Renal cortical epithelial cell (primary cell): ENCODE measurements at places on chromosomes 2 and 18. TPM values are rescaled to one million over a fixed set of nuclear protein-coding genes. Genes with fewer than 3 reads are reported as not detected.

Gene FAP
- 0.15 and 0.17 TPM in 2 replicates for total RNA-seq

Gene NCKAP5
- 0.55 and 0.69 TPM in 2 replicates for total RNA-seq

Gene WNT10A
- total RNA-seq = 13.5 and 21.5 TPM in 2 replicates

DNA sequence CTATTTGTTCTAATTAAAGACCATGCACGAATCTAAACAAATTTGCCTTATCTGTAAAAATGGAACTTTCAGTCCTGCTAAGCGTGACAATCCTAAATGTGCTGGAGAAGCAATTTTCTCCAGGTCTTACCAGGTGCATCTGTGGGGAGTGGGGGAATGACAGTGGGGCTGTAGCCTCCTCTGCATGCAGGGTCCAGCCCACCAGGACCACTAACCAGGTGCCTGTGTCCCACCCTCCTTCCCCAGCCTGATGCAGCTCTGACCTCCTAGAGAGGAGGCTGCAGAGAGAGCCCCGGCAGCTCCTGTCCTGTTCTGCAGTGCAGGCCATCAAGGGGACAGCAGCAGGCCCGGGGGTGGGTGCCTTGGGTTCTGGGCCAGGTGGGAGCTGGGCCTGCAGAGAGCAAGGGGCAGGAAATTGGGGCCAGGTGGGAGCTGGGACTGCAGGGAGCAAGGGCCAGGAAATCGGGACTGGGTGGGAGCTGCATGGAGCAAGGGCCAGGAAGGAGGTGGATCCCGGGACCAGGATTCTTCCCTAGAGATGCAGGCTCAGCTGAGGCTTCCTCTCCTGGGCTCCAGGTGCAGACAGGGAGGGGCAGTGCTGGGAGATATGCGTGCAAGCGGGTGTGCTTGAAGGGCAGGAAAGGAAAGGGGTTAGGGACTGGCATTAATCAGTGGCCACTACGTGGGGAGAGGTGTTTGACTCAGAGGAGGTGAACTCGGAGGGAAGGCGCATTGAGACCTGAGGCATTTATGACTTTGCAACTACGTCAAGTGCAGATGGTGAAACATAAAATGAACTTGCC, 185.3 kb downstream of the ANKRD30B start:
- DNase-seq = no peak

GRCh38 chr2:43133708-43134570, 92.5 kb downstream of the ZFP36L2 start:
- DNase-seq = no peak

Gene GFPT1
- 65.3 and 74.3 TPM in 2 replicates for total RNA-seq

DNA sequence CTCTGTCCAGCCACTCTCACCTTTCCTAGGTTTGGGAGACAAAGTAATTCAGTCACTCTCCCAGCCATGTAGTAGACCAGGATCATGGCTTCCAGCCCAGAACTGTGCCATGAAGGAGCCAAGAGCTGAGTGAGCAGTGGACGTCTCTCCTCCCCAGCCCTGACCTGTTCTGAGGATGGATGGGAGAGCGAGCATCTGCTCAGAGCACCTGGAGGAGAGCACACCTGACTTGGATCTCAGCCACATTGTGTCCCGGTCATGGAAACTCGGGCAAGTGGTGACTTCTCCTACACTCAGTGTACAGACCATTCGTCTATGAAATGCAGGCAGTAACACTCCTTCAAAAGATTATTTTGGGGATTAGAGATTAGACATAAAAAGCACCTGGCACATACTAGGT, 299.7 kb downstream of the TNS1 start:
- DNase-seq = no peak

Gene FOXD4L1
- total RNA-seq = 0.20 TPM in 1 of 2 replicates, not detected in the other

DNA sequence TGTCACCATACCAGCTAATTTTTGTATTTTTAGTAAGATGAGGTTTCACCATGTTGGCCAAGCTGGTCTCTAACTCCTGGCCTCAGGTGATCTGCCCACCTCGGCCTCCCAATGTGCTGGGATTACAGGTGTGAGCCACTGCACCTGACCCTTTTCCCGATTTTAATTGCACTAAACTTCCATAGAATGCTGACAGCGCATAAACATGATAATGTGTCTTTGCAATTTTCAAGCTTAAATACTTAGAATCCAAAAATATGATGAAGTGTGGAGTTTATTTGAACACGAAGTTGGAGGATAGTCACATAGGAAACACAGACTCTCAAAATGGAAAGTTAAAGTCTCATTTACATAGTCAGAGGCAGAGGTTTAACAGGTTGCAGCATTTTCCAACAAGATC, 138.6 kb downstream of the TPO start:
- DNase-seq = no peak

DNA sequence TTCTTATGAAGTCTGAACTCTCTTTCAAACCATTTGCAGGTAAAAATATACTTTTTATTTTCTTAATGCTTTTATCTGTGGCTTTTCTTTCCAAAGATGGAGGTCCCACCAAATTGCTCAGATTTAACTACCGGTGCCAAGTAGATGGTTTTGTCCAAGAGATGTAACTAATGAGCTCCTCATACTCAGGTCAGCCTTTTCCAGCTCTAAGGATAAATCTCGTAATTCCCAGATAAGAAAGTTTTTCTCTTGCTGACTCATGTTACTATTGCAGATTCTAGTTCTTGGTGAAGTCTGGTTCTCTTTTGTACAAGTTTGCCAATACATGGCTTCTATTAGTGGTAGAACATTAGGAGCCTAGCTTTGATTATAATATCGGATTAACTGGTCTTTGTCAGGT, 550.8 kb upstream of the ZNF804A start:
- DNase-seq = no peak

DNA sequence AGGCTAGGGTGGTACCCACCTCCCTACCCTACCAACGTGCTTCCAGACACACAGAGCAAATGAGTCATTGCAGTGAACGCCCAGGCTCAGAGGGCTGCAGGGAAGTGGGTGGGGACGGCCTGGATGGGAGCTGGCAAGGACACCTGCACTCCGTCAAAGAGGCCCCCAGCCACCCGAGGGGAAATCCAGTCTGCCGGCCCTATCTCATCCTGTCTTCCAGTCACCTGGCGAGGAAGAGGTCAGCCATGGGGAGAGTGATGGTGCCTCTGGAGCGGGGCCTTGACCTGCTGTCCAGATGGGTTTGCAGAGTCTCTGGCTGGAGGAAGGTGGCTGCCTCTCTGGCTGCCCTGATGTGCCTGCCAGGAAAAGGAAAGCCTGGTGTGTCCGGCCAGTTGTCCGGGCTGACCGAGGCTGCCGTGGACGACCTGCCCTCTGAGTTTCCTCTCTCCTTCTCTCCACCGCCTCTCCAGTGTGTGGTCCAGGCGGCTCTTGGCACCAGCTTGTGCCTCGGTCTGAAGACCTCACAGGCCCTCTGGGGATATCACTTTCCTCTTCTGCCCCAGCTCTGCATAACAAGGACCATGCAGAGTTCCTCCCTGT, 209.7 kb upstream of the COPS8 start:
- DNase-seq = no peak

Gene ZNF24
- 54.0 and 55.5 TPM in 2 replicates for total RNA-seq

Gene ICOS
- total RNA-seq = not detected in 2 replicates

Gene RBM44
- 0.30 and 0.35 TPM in 2 replicates for total RNA-seq

DNA sequence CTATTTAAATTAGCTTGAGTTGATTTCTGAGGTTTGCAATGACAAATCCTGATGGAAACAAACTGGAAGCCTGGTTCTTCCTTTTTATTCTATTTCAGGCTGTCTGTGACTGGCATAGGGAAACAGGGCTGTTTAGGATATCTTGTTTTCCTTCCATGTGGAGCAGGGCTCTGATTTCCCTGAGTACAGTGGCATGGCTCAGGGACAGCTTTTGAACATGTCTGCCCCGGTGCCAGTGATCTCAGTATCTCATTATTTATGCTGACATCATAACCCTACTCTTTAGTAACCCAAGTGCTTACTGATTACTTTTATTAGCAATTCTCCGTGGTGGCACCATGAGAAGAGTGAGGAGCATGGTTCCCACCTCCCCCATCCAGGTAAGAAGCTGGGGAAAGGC, 720.3 kb downstream of the GALR1 start:
- no peak for DNase-seq

Gene ZNF512
- 10.2 and 48.0 TPM in 2 replicates for total RNA-seq

- peak; percentile 85 for DNase-seq
These were observed 150.2 kb downstream of the NCKAP5 start for GRCh38 chr2:133418021-133418420.

- no peak for DNase-seq
These were observed 40.0 kb downstream of the LBH start for GRCh38 chr2:30271301-30271700.

DNA sequence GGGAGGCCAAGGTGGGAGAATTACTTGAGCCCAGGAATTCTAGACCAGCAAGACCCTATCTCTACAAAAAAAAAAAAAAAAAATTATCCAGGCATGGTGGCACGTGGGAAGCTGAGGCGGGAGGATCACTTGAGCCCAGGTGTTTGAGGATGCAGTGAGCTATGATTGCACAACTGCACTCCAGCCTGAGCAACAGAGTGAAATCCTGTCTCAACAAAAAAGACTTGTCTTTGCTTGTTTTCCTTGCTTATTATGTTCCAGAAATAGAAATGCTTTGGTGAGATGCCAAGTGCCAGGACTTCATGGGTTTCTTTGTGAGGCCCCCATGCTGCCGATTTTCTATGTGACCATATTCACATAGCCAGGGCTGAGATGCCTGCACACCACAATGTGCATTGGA, 9.0 kb downstream of the DCDC2C start:
- no peak for DNase-seq

GRCh38 chr2:239085201-239085992, 237.5 kb downstream of the TWIST2 start:
- no peak for DNase-seq

GRCh38 chr2:231600619-231601355, 8.1 kb downstream of the TEX44 start:
- no peak for DNase-seq

GRCh38 chr2:84173041-84173440, 286.0 kb downstream of the SUCLG1 start:
- no peak for DNase-seq

- DNase-seq = peak; percentile 12
These were observed 782 bp downstream of the COL6A3 start for GRCh38 chr2:237412988-237413776.

DNA sequence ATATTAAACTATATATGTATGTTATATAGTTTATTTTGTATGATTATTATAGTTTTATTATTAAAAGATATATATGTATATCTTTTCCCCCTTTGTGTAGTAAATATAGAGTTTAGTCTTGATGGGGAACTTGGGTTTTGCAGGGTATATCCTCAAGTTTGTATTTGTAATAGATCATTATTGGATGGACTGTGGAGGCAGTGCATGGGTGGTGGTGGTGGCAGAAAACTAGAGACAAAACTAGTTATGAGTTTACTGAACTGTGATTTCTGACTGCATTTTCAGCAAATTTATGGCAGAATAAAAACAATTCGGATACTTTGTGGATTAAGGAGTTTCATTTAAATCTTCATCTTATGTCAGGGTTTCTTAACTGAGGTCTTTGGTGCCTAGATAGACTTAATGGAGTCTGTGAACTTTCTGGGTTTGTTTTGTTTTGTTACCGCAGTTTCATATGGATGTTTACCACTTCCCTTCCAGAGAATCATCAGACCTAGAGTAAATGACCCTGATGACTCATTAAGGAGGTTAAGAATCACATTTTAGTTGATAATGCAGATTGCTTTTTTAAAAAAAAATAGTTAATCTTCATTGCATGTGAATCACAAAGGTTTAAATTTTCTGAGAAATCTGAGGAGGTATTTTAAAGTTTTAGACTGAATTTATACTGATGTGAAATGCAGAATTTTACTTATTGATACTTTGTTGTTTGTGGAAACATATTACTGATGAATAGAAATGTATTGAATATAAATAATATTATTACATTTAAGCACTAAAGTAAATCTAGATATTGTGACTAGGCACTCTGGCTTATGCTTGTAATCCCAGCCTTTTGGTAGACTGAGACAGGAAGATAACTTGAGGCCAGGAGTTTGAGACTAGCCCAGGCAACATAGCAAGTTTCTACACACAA, 14.5 kb downstream of the EPC2 start:
- peak; percentile 90 for DNase-seq

DNA sequence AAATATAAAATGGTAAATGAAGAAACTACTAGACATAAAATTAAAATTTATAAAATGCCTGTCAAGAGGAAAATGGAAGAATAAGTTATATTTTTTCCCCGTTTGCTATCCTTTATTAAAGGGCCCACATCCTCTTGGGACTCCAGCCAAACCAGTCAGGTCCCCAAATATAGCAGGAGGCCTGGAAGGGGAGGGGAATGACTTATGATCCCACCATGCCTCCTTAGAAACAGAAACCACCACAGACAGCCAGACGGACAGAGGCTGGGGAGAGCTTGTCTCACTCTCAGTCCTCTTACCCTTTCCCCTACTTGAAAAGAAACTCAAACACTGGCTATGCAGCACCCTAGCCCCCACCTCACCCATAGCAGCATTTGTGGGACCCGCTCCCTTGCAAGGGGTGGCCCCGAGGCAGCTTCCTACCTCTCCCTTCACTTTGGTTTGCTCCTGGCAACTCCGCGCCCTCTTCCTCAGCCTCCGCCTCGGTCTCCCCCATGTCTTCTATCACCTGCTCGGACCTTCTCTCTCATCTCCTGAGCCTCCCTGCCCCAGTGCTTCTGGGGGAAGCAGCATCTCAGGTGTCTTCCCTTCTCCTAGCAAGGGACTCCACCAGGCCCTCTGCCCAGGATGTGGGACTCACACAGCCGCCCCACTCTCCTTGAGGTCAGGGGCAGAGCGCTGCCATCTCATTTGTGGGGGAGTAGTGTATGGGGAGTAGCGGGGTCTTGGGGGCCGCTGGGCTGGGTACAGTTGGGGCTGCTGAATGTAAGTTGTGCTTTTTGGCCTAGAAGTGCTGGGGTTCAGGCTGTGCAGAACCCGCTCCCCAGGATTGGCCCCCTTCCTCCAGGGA, 37.4 kb upstream of the ANKRD62 start:
- no peak for DNase-seq

DNA sequence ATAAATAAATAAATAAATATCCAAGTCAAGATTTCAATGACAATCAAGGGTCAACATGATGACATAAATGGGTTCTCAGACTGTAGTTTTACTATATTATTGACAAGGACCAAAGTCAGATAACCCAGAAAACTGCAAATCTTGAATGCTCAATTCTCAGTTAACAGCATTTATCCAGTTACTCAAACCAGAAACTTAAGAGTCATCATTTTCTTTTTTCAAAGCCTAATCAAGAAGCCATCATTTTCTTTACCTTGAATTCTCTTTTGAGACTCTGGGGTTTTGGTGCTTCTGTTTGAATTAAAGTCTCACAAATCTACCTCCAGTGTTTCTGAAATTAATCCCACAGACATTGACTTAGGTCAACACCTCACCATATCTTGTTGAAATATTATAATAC, 14.1 kb downstream of the TRMT61B start:
- no peak for DNase-seq

GRCh38 chr2:1581965-1582625, 162.2 kb downstream of the PXDN start:
- DNase-seq = no peak

DNA sequence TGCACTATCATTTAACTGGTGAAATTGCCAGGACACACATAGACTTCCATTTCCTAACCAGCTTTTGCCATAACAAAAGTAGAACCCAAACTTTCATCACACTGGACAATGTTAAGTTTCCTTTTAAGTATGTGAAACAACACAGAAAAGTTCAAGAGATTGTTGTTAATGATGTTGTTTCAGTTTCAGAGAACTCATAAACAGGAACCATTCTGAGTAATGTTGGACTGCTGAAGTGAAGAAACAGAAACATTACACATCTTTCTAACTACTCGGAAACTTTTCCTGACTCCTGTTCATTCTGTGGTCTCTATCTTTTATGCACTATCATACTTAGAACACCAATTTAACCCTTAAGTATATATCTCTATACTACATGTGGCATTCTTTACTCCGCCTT, 179.2 kb downstream of the RIT2 start:
- peak; percentile 52 for DNase-seq

- DNase-seq = peak; percentile 54
These were observed 138.0 kb upstream of the KLHL14 start for GRCh38 chr18:32910694-32911296.
